ENCODE measurements at places on chromosomes 3 and 15.

- DNase-seq = no peak
Observed at GRCh38 chr3:133825969-133826727, 20.5 kb downstream of the SRPRB start.

- no peak for DNase-seq
Observed at GRCh38 chr3:60025096-60026050, 975.5 kb upstream of the CFAP20DC start.

DNA sequence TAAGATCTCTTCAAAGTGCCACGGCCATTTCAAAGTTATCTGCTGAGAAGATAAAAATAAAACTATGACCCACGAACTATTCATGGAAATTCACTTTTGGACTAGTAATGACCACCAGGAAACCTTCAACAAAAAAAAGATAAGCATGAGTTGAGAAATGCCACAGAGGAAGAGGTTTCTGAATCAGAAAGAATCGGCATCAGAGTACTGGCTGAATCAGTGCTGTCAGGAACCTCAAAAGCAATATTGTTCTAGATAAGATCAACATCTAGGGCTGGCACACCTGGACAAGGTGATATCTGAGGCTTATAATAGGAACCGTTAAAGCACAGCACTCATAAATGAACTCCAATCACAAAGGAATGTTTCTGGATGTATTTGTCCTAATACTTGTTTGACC is 72.7 kb downstream of the PEAK1 start:
- no peak for DNase-seq

DNA sequence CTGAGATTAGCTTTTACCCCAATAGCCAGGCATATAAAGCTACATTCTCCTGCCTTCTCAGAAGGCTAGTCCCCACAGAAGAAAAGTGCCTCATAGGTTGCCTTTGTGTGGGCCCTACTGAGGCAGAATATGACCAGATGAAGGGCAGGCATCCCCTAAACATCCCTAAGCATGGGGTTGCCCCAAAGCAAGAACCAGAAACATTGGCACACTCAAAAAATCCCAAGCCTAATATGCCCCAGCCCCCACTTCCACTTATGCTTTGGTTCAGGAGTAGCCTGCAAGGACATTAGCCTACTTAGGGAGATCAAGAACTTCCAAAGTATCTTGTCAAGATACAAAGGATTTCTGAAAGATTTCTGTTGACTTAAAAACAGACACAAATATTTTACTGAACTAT is 29.7 kb downstream of the WHAMM start:
- DNase-seq = no peak

- DNase-seq = no peak
Observed at GRCh38 chr15:69729167-69729748, 276.6 kb downstream of the RPLP1 start.

GRCh38 chr15:69929905-69930630 is 167.6 kb downstream of the TLE3 start:
- DNase-seq = no peak

GRCh38 chr3:129360705-129361460 is 67.6 kb downstream of the EFCAB12 start:
- no peak for DNase-seq

DNA sequence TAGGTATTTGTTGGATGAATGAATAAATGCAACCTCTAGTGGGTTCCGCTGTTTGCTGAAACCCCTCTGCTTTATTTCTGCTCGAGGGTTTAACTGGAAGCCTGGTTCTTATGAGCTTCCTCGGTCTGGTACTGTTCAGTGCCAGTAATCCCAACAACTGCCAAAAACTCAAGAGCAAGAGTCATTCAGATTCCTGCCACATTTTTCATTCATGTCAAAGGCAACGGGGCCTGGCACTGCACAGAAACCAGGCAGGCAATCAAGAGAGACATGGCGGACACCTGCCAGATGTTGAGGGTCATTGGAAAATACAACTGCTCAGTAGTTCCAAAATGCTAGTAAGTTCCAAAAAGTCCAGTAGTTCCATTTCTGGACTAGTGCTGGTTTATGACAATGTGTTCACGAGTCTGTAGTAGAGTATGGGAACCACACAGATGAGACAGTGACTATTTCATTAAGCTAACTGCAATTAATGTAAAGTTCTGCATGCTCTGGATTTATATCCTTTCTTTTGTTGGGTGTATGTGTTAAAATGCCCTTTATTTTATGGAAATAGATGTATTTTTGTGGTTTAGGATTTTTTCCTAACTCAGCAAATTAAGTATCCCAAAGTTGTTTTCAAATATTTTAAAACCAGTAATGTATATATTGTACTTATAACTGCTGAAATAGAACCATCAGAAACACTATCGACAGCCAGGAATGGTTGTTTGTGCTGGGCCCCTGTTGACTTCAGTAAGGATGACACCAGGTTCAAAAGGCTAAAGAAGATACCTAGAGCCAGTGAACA is 22.7 kb upstream of the TMEM41A start:
- no peak for DNase-seq

Data from thymus (tissue), 14 donors.